ENCODE measurements at places on chromosomes 7 and 10.

DNA sequence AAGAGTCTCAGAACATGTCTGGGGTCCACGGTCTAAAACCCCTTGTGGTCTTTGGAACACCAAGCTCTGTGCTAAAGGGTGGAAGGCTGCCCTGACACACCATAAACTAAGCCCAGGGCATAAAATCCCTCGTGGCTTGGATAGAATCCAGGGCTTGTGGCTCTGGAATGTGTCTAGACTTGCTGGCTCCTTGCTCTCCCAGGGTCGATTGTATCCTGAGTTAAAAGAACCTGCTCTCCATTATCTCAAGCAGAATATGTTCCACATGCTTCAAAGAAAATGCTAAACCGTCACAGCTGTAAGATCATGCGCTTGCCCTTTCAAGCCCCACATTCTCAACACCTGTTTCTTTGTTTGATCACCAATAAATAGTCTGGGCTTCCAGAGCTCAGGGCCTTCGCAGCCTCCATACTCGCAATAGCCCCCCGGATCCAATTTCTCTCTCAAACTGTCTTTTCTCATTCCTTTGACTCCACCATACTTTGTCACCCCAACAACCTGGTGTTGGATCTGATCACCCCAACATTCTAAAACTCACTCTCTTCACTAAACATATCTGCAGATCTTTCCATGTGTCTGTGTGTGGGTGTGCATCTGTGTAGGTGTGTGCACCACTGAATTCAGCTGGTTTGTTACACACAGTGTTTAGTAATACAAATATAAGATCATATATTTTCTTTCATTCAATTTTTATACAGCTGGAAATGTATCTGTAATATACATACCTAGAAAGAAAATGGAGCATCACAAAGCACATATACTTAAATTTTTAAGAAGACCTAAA lies 238.5 kb downstream of the ZMYND11 start:
- peak; percentile 49 for DNase-seq

DNA sequence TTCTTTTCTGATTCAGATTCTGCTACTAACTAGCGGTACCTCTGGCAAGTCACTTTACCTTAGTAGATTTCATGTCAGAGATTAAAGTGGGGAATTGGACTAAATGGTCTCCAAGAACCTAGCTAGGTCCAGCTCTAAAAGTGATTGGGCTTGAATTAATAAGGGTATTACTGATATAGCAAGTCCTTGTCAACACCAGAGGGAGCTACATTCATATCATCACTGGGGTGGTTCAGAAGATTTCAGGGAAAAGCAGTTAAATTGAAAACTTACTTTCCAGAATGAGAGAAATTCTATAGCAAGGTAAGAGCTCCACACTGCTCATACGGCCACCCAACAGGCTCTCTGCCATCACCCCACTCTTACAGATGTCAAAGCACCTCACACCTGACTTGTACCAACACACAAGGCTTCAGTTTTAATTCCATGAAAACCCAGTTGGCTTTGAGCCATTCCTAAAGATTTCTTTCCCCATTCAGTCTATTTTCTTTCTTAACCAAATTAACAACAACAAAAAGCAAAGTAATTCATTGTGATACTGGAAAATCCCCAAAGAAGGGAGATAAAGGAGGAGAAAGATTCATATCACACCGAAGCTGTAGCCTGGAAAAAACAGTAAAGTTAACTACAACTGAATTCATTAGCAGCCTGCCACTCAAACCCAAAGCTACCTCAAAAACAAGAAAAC lies 38.0 kb upstream of the SPOCK2 start:
- no peak for DNase-seq

DNA sequence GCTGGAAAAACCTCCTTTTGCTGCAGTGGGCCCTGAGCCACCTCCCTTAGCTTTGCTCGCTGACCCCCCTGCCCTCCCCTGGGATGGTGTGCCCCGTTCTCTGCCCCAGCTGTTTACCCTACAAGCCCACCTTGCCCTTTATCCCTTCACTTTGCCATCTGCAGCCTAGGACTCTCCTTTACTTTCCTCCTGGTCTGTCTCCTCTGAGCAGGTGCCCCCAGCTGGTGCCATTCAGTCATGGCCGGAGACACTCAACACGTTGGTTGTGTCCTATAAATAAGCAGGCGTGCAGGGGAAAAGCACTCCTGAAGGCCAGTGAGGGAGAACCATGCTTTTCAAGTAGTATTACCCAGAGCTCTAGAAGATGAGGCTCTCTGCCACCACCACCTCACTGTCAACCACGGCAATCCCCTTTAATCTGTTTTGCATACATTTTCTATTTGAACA lies 6.1 kb downstream of the RASSF4 start:
- DNase-seq, result no peak

DNA sequence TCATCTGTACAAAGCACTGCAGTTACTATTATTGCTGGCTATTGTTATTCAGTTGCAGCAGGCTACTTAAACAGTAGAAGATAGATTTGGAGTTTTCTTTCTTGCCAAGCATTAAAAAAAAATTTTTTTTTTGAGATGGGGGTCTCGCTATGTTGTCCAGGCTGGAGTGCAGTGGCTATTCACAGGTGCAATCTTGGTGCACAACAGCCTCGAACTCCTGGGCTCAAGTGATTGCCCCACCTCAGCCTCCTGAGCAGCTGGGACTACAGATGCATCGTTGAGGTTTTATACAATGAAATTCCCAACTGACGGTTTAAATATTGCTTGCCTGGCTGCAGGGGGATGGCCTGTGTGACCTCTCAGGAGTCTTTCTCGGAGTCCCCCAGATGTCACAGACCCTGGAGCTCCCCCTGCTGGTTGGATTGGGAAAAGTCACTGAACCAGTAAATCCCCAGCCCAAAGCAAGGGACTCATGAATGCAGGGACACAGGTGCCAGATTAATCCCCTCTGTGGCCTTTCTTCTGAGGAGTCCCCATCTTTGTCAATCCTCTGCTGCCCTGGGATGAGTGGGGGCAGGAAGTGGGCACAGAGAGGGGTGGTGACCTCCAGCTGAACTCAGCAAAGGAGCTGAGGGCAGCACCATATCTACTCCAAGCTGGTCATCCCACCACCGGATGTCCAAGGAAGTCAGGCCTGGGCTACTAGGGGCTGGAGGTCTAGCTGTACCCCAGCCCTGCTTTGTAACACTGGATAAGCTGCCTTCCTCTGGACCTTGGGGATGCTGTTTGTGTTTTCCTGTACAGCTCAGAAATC lies 149.6 kb downstream of the C10orf105 start:
- peak; percentile 47 for DNase-seq

DNA sequence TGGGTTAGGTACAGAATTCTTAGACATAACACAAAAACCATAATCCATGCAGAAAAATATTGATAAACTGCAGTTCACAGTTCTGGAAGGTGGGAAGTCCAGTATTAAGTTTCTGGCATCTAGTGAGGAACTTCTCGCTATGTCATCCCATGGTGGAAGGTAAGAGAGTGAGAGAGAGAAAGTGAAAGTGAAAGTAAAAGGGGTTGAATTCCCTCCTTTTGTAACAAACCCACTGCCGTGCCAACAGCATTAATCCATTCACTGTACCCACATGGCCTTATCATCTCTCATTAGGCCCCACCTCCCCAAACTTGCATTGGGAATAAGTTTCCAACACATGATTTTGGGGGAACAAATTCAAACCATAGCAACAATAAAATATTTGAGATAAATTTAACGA lies 17.1 kb downstream of the ZNF485 start:
- DNase-seq, result peak; percentile 50

DNA sequence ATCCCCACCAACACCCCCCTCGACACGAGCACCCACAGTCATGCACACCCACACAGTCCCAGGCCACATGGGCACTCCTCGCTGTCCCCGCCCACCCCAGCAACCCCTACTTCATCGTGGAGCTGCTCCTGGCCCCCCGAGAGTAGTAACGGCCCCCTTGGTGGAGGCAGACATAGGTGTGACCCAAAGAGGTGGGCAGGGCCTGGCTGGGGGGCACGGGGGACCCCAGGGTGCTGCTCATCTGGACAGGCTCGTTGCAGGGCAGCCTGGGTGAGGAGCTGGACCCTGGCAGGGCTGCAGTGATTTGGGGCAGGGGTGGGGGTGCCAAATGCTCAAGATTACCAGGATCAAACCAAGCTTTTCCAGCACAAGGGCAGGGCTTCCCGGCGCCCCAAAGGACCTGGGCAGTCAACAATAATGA lies 42.4 kb upstream of the ZMIZ1 start:
- no peak for DNase-seq
